GM10248 (cell line): ENCODE measurements at places on chromosomes 5 and 9.
A peak's percentile ranks its signal among the peaks of the same experiment; 100 is the strongest.

DNA sequence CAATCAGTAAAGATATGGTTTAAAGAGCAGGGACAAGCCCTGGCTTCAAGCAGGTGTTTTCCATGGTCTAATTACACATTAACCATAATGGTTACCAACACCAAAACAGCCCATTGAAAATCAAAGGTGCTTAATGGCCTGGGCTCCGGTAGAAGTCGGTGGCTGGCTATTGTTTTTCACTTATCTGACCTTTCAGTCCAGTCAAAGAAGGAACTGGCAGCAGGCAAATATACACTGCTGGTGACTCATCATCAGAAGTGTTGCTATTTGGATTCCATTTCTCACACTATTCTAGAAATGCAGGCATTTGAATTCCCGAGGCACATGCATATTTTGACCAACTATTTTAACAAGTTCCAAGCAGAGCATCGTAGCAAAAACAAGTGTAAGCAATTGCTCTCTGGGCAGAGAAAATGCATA lies 26.3 kb upstream of the GABRP start:
- DNase-seq: peak; percentile 42

GRCh38 chr9:137269231-137269772 lies 8.2 kb upstream of the TOR4A start:
- no peak for DNase-seq

- peak; percentile 48 for DNase-seq
Observed at GRCh38 chr5:142915813-142916424, 145.7 kb downstream of the ARHGAP26 start.

GRCh38 chr5:17405976-17406375 lies 92.1 kb upstream of the TAF11L2 start:
- DNase-seq: no peak

- DNase-seq: no peak
Observed at GRCh38 chr9:114312513-114312875, 10.4 kb upstream of the ORM1 start.

- DNase-seq: no peak
Observed at GRCh38 chr9:113645978-113646253, 182.4 kb downstream of the RGS3 start.

GRCh38 chr9:133713150-133713959 lies 24.8 kb downstream of the SARDH start:
- no peak for DNase-seq

DNA sequence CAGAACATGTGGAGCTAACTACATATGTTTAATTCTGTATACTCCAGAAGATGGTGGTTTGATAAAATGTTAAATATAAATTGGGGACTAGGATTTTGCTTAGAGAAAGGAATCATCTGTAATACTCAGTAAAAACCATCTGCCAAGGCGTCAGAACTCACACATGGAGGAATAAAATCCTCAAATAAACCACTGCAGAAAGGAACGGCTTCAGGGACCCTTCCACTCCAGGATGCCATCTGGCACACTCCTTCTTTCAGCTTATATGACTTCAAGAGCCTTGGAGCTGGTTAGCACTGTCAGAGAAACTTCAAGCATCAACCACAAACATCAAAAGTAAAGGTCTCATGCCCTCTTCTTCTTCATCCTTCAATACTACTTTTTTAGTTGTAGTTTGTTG lies 360.6 kb downstream of the PLK2 start:
- DNase-seq: no peak

DNA sequence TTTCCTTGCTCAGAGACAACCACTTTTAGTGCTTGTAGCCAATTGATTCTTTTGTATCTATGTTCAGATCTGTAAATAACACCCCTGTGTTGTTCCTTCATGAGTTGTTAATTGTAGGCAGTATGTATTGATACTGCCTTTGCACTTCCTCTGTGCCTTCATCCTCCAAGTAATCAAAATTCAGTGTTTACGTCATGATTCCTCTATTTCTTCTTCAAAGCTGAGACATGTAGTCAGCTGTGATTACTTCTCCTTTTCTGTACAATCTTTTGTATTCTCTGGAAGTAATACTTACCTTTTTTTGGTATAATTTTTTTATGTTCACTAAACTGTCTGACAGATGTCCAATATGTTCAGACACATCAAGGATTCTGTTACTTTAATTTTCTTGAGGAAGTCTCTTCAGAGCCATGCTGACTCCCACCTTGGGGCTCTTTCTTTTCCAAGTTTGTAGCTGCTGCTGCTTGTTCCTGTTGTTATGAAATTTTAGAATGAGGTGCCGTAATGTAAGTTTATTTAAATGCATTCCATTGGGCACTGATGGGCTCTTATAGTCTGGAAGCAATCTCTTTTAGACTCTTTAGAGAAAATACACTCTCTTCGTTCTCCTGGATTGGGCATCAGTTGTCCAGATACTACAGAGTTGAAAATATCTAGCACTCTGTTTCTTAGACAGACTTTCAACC lies 30.5 kb upstream of the LRRC70 start:
- DNase-seq: no peak

DNA sequence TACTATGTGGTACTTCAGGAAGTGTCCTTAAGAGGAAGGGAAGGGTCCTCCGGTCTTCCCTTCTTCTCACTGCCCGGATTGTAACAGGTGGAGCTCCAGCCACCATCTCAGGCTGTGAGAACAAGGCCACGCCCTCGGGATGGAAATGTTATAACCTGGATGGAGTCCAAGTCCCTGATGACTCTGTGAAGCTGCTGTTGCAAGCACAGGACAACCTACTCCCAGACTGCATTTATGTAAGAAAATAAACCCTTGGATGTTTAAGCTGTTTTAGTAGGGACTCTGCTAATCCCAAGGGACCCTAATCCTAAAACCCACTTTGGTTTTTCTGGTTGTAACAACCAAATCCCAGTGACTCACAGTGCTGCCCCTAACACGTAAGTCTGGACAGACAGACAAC lies 221.6 kb downstream of the ACTL7B start:
- DNase-seq: no peak

- peak; percentile 53 for DNase-seq
Observed at GRCh38 chr5:14212838-14213237, 69.7 kb downstream of the TRIO start.

GRCh38 chr9:125496313-125496834 lies 210.6 kb downstream of the MAPKAP1 start:
- no peak for DNase-seq

GRCh38 chr5:150540615-150541396 lies 32.9 kb downstream of the NDST1 start:
- no peak for DNase-seq

GRCh38 chr9:92059661-92060060 lies 55.6 kb downstream of the SPTLC1 start:
- no peak for DNase-seq

- DNase-seq: no peak
Observed at GRCh38 chr9:91374939-91375338, 13.2 kb upstream of the AUH start.

DNA sequence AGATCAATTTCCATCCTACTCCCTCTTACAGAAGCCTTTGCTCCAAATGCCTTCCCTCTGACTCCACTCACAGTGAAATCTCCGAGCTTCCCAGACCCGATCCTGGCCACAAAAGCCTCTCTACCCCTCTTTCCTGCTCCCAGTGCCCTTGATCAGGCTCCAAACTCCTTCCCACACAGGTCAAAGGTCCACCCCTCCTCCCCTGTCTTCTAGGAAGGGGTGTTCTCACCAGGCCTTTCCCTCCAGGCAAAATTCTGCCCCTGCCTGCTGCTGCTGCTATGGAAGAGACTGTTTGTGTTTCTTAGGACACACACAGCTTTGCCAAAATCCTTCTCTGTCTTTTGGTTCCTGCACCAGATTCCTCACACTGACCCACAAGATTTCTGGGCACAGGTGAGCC lies 85.8 kb upstream of the ALDH1A1 start:
- DNase-seq: no peak

GRCh38 chr9:124818431-124819281 lies 34.6 kb upstream of the WDR38 start:
- DNase-seq: no peak

GRCh38 chr9:105171076-105171475 lies 73.4 kb upstream of the SLC44A1 start:
- no peak for DNase-seq

DNA sequence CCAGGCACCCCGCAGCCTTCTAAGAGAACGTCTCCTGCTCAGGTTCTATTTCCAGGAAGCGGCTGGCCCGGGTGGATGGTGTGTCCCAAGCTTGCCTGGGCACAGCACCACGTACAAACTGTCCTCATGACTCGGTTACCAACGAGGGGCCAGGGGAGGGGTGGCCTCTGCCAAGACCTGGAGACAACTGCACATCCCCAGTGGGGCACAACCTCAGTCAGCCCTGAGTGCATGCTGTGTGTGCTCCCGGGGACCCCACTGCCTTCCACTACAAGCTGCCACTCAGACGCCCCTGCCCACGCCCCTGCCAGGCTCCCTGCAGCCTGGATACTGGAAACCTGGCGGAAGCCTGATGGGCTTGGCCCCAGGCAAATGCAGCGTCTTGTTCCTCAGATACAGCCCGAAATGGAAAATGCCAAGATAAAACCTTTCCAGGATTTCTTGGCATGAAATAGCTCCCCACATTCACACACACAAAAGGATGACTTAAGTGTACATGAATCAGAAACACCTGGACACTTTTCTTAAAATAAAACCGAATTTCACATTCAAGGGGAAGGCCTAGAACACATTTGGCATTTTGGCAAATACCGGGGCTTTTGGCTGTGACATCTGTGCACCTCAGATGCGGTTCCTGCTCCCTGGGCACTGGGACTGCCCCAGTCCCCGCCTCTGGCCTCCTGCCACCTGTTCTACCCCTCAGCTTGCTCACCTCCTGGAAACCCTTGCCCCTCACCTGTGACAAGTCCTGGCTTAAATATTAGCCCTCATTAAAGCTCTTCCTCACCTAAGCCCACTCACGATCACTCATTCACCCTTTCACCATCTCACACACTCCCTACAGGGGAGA lies 62.5 kb downstream of the COL23A1 start:
- DNase-seq: no peak

DNA sequence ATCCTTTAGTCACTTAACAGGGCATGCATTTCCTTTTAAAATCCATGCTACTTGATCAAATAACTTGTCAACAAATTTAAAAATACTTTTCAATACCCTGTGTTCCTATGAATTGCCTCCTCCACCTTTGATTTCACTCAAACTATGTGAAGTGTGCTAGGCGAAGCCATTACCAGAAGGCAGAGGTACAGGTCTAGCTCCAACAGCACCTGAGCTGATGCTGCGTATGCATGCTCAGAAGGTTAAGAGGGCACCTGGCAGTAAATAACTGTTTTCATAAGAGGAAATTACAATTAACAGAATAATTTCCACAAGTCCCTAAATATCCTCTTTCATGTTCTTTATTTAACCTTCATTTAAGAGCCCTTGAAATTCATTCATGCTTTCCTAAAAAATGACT lies 251.8 kb downstream of the EFNA5 start:
- DNase-seq: no peak

DNA sequence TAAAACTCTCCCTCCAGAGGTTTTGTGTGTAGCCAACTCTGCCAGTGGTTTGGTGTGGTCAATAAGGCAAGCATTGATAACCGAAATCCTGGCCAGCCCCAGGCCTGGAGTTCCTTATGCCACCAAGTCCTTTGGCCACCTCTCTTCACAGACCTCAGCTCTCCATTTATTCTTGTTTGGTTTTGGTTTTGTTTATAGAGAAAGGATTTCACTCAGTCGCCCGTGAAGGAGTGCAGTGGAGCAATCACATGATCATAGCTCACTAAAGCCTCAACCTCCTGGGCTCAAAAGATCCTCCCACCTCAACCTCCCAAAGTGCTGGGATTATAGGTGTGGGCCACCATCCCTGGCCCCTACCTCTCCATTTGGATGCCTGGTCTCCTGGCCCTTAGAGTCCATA lies 55.4 kb upstream of the PPARGC1B start:
- DNase-seq: no peak

DNA sequence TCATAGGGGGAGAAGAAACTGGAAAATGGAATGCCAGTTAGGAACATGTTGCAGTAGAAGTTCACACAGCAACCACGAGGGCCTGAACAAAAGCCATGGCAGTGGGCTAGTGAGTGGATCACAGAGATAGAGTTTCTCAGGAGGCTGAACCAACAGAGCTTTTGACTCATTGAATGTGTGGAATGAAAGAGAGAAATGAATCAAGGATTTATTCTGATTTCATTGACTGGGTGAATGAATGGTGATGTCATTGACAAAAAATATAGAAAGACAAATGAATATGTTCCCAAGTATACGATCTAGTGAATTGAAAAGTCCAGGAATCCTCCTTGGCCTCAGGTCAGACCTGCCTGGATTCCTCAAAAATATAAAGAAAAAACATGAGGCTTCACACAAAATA lies 99.2 kb downstream of the ZNF462 start:
- DNase-seq: no peak

- no peak for DNase-seq
Observed at GRCh38 chr9:3455094-3455493, 70.7 kb downstream of the RFX3 start.

DNA sequence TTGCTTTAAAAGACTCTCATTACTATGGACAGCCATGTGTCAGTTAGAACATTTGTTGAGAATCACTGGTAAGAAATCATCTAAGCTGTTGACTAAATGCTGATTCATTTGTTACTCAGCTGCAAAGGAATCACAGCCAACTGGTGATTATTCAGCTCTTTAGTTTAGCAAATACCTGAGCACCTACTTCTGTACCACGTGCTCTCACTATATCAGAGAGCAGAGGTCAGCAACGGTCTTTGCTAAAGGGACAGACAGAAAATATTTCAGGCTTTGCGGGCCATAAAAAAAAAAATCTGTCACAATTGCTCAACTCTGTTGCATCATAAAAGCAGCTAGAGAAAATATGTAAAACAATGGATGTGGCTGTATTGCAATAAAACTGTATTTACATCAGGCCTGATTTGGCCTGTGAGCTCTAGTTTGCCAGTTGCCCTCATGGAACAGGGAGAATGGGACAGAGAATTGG lies 377.6 kb downstream of the DNAH5 start:
- no peak for DNase-seq

- no peak for DNase-seq
Observed at GRCh38 chr9:83474631-83475030, 63.6 kb downstream of the FRMD3 start.

DNA sequence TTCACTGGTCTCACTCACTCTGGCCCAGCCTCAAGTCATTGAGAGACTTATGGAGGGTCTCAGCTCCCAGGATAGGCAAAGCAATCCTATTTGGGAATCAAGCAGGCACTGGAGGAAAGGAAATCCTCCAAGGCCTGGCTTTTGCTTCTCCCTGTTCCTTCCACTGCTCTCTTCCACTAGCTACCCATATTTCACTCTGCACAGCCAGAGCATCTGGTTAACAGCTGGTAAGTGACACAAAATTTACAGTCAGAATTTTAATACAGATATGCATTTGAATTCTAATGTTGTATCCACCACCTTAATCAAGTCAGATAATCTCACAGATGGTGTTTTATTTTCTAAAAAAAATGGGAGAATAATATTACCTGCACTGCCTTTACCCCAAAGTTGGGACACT lies 868 bp upstream of the C1QTNF2 start:
- DNase-seq: no peak

GRCh38 chr9:13513286-13513685 lies 233.8 kb upstream of the MPDZ start:
- DNase-seq: no peak

- DNase-seq: no peak
Observed at GRCh38 chr5:93599399-93600120, 16.5 kb downstream of the NR2F1 start.

- no peak for DNase-seq
Observed at GRCh38 chr9:133371261-133371711, 4.6 kb downstream of the SURF4 start.

- DNase-seq: no peak
Observed at GRCh38 chr9:38107811-38108304, 38.8 kb upstream of the SHB start.

- no peak for DNase-seq
Observed at GRCh38 chr5:134463991-134464760, 52.5 kb upstream of the CDKN2AIPNL start.
